HFFc6 (cell line): ENCODE measurements at places on chromosomes 3 and 15.

GRCh38 chr15:94080989-94081605 lies 150.3 kb upstream of the MCTP2 start:
- no peak for DNase-seq

DNA sequence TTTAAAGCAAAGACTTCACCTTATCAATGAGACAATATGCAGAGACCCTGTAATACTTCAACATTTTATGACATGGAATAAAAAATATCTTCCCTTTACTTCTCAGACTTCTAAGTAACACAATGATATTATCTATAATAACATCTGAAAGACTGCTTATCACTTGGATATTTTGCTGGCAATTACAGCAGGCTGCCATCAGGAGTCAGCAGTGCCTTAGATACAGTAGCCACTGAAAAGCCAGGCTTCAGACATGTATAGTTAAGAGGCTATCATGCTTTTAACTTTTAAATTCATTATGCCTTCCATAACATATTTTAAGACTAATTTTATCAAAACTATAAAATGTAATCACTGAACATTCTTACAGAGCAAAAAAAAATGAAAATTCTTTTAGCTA lies 227.5 kb downstream of the NEK10 start:
- DNase-seq = no peak

DNA sequence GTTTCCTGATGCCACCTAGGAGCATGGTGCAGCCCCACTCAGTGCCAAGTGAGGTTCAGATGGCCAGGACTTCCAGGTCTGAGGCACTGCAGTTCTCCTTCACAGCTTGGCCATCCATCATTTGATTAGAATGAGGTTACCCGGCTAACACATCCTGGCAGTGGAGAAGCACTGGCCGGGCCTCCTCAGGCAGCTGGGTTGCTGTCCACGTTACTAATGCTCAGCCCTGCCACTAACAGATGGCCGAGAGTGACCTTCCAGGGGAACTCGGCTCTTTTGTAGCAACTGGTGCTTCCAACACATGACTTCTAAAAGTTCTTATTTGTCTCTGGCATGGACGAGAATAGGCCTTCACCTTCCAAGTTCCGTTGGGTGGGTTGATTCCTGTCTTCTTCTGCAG lies 204.6 kb upstream of the CFAP20DC start:
- DNase-seq = no peak

- DNase-seq = no peak
These were observed 37.6 kb downstream of the SPESP1 start for GRCh38 chr15:68967948-68968347.

DNA sequence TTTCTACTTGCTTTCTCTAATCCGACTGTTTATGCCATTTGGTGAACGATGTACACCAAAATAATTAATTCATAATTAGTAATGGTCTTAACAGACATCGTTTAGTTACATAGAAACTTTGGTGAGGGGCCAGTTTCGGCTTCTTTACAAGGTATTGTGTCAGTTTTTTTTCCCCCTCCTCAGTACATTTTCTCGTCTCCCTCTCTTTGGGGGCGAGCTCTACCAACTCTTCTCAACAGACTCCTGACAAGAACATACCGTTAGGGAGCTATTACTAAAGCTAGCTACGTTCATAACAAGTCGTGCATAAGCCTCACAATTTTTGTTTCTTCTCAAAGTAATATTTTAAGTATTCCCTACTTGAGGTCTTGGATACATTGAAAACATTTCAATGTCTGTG lies 1.4 kb downstream of the U2SURP start:
- DNase-seq = no peak

DNA sequence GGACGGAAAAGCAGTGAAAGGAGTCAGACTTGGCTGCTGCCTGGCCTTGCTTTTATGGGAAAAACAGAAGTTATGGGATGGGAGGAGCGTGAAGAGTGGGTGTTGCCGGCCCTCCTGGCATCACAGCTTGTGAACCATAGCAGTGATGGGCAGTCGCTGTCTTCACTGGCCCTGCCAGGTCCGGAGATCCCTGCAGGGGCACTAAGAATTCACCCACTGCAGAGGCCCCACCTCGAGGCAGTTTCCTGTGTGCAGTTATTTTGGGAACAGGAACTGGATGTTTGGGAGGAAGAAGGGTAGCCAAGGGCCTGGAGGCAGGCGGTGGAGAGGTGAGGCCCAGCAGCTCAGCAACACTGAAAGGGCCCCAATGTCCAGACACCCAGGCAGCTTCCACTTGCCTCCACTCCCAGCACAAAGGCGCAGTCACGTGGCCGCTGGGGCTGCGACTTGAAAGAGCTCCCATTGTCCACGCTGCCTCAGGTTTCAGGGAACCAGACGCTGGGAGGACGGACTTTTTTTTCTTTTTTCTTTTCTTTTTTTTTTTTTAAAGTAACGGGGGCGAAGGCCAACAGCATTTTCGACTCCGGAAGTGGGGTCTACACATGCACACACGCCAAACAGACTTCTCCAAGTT lies 255.6 kb downstream of the ZNF621 start:
- no peak for DNase-seq

DNA sequence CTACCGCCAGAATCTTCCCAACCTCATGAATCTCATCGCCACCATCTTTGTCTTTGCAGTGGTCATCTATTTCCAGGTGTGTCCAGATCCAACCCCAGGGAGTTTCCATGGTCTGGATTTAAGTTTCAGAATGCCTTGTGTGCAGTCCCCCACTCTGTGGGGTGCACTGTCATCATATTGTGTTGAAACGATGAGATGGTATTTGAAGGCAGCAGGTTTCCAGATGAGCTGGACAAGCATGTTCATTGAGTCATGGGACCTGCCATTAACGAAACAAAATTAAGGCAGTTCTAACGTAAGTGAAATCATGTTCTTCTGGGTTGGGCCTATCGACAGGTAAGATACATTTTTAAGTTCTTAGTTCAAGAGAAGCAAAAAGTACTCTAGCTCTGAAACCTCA lies 12.7 kb downstream of the SEC61A1 start:
- no peak for DNase-seq

DNA sequence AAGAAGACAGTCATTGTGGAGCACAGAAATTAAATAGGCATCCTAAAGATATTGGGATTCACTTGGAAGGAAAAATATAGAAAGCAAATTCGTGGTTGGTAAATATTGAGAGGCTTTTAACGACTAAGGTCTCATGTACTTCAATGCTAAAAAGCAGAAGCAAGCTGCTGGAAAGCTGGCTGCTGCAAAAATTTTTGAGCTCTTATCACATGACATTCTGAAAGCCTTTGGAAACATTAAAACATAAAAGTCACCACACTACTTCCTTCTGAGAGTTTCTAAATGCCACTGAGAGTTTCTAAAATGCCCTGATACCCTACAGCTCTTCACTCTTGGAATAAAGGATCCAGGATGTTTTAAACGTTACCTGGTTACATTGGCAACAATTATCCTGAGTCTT lies 39.0 kb upstream of the CBLB start:
- no peak for DNase-seq

DNA sequence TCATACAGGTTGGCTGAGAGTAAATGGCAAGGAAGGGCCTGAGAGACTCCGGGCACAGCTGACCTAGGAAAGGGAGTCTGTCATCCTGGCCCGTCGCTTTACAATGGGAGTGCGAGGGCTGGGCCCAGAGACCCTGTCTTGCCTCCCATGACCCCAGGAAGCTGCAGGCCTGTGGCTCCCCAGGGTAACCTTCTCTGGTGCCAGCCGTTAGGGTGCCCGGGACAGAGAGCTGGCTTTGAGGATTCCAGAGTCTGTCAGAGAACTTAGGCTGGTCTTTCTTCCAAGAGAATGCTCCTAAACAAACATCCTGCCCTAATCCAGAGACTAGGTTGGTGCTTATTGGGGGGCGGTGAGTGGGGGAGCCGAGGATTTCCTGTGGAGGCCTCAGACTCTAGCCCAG lies 18.5 kb downstream of the ZNF710 start:
- no peak for DNase-seq

GRCh38 chr3:70716832-70717231 lies 404.4 kb upstream of the MDFIC2 start:
- DNase-seq = peak; percentile 35

- no peak for DNase-seq
These were observed 973 bp upstream of the USP13 start for GRCh38 chr3:179651687-179652446.

DNA sequence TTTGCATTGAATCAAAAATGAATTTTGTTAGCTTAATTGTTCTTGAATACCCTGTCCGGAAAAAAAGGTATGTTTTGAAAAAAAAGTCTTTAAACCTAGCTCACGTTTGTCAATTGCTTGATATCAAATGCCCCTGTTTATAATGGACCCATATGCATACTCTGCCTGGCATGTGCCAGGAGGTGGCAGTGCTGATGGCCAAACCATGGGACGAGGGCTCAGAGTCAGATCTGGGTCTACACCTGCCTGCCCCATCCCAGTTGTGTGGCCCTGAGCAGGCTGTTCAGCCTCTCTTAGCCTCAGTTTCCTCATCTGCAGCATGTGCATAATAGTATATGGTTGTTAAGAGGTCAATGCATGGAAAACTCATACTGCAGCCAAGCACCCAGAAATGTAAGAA lies 38.8 kb downstream of the PRKCD start:
- DNase-seq = no peak

- no peak for DNase-seq
These were observed 32.6 kb downstream of the TGM4 start for GRCh38 chr3:44906997-44907396.

DNA sequence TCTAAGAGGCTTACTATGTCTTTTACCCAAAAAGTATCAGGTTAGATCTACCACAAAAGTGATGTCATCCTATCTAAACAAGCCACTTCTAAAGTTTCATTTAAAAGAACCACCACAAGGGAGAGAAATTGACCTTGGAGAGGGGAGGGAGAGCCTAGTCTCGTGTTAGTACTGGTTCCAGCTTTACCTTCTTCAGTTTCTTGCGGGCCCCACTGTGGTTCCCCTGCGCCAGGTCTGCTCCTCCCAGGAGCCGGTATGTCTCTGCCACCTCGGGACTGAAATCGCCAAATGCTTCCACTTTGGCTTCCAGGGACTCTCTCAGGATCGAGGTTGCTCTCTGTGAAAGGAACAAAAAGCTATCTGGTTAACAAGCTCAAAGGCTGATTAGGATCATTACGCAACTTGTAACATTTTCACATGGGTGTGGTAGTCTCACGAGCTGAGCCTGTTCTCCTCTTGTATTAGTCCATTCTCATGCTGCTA lies 51.1 kb downstream of the SYNM start:
- peak; percentile 12 for DNase-seq

- DNase-seq = no peak
These were observed 124.4 kb upstream of the MRPS22 start for GRCh38 chr3:139219463-139219862.

DNA sequence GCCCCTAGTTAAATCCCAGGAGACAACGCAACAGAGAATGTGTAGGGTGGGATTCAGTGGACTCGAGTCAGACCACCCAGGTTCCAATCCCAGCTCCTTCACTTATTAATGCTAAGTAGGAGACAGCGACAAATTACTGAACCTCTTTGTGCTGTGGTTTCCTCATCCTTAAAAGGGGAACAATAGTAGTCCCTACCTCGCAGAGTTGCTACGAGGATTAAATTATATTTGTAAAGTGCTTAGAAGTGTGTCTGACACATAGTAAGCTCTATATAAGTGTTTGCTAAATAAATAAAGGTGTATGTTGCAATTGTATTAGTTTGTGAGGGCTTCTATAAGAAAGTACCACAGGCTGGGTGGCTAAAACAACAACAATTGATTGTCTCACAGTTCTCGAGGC lies 58.0 kb upstream of the PPARG start:
- no peak for DNase-seq

DNA sequence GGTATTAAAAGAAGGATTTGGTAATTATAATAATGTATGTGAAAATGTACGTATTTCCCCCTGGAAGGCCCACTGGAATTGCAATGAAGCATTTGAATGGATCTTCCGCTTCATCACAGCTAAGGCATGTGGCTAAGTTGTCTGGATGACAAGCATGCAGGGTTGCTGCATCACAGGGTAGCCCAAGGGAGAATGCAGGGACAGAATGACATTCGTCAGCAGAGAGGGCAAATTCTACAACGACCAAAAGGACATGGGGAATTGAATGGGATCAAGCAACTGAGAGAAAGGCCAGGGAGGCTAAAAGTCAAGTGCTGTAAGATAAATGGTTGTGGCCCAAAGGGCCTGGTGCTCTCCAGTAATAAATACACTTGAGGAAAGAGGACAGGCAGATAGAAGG lies 95.4 kb downstream of the ISL2 start:
- DNase-seq = no peak

- no peak for DNase-seq
These were observed 103.2 kb downstream of the EBLN2 start for GRCh38 chr3:73164622-73165021.

GRCh38 chr15:40053079-40053830 lies 14.3 kb upstream of the SRP14 start:
- DNase-seq = no peak

DNA sequence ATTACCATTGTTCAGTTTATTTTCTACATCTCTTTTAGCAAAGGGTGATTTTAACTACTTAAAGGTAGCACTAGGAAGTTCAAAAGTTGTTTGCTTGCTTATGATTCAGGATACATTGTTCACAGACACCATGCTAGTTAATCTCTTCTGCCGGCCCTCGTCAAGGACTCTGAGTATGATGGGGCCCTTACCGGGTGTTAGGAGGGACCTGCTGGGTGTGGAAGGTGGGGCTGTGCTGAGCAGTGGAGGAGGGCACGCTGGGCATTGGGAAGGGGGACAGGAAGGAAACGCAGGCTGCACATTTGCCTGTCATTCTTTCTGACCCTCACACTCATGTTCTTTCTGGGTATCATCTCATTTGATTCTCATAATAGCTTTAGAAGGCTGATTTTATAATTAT lies 65.1 kb upstream of the MYZAP start:
- no peak for DNase-seq

GRCh38 chr3:145798696-145799537 lies 362.1 kb downstream of the PLOD2 start:
- no peak for DNase-seq

DNA sequence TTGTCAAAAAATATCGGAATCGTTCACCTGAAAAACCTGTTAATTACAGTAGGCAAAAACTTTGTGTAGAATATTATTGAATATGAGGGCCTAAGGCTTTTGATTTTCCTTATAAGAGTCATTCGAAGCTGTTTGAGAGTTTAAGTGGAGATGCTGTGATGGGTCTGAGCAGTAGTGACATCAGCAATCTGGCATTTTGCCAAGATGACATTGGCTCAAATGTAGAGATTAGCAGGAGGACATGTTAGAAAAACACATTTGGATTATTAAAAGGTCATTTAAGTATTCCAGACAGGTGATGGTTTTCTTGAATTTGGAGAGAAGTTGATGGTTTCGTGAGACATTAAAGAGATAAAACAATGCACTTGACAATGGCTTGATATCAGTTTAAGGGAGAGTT lies 12.9 kb downstream of the OR5AC2 start:
- no peak for DNase-seq

DNA sequence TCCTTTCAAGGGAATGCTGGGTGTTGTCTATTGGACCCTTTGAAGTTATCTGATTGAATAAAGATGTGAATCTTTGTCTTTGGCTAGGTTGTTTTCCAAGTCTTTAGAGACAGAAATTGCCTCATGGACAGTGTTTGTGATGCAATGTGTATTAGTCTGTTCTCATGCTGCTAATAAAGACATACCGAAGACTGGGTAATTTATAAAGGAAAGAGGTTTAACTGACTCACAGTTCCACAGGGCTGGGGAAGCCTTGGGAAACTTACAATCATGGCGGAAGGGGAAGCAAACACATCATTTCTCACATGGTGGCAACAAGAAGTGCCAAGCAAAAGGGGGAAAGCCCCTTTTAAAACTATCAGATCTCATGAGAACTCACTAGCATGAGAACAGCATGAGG lies 88.8 kb upstream of the PLXND1 start:
- peak; percentile 16 for DNase-seq

GRCh38 chr15:73928971-73929627 lies 2.8 kb downstream of the LOXL1 start:
- no peak for DNase-seq

- peak; percentile 85 for DNase-seq
These were observed 32.1 kb upstream of the HEG1 start for GRCh38 chr3:125087768-125088391.
